ENCODE measurements at places on chromosomes 4 and X. TPM values are rescaled to one million over a fixed set of nuclear protein-coding genes. Genes with fewer than 3 reads are reported as not detected.

The KCNE5 gene
- total RNA-seq, result 0.40 TPM

The GYPA gene
- total RNA-seq, result not detected

The DLG3 gene
- 29.0 TPM for total RNA-seq

The MAD2L1 gene
- 49.3 TPM for total RNA-seq

The UBE2K gene
- 67.4 TPM for total RNA-seq

The TRPC5OS gene
- not detected for total RNA-seq

The SERTM2 gene
- not detected for total RNA-seq

The INTU gene
- total RNA-seq, result 0.06 TPM

The MTTP gene
- 0.64 TPM for total RNA-seq

- DNase-seq, result no peak
Observed at GRCh38 chr4:3331511-3332394, 38.9 kb downstream of the RGS12 start.

GRCh38 chrX:13022926-13023325, 21.5 kb downstream of the FAM9C start:
- no peak for DNase-seq

GRCh38 chr4:73525611-73526010, 44.1 kb downstream of the AFM start:
- no peak for DNase-seq

- no peak for DNase-seq
Observed at GRCh38 chr4:55871299-55871800, 17.9 kb downstream of the EXOC1 start.

DNA sequence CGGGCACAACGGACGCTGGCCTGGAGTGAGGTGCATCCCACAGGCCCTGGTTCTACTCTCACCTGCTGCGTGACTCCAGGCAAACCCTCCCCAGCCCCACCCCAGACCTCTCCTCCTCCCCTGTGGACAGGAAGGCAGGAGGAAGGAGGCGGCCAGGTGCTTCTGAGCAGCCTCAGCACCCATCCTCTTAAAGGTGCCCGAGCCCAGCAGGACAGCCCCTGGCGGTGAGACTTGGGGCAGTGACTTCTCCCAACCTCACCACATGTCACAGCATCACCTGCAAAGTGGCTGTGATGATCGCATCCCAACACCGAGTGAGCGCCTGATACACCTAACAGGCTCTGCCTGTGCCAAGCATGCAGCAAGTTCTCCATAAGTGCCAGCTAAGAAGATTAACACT, 17.1 kb upstream of the MAN2B2 start:
- no peak for DNase-seq

- peak; percentile 67 for DNase-seq
Observed at GRCh38 chrX:153669174-153669890, 4.3 kb downstream of the PNCK start.

- DNase-seq, result no peak
Observed at GRCh38 chrX:78316265-78316664, 11.1 kb downstream of the CYSLTR1 start.

DNA sequence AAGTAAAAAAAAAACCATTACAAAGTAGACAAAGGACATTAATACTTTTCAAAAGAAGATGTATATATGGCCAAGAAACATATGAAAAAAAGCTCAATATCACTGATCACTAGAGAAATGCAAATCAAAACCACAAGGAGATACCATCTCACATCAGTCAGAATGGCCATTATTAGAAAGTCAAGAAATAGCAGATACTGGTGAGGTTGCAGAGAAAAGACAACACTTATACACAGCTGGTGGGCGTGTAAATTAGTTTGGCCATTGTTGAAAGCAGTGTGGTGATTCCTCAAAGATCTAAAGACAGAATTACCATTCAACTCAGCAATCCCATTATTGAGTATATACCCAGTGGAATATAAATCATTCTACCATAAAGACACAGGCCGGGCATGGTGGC, 39.3 kb downstream of the TASL start:
- DNase-seq, result no peak

DNA sequence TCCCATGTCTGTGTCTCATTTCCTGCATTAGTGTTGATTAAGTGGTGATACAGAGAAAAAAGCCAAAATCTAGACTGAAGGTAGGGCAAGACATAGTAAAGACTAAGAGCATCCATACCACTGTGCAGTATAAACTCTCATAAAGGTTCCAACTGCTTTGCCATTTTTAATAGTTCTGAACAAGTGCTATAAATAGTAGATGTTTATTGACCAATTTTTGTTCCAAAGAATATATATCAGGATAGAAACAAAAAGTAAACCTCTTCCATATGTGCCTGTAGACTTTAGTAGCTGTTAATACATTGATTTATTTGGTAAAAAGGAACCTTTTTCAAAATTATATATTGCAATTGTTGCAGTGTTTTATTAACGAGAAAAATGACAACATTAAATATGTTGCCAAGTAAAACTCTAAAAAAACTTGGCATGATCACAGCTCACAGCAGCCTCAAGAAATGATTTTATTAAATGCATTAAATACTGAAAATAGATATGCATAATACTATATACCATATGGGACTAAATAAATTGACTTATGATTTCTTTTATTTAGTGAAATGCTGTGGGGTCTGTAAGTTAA, 22.3 kb upstream of the AASDH start:
- DNase-seq, result no peak

DNA sequence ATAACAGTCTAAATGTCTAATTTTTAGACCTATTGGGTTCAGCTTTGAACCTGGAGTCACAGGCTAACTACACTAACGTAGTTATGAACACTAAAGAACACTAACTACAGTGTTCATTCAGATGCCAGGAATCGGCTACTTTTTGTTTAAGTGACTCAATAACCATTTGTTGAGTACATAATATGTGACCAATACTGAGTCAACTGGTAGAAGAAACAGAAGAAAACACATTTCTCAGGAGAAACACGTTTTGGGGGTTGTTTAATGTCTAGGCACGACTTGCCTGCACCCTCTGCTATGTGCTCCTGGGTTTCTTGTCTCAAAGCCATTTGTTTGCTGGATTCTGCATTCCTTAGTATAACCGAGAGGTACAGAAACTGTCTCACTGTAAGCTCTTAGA, 18.6 kb upstream of the CLNK start:
- no peak for DNase-seq

- DNase-seq, result no peak
Observed at GRCh38 chr4:67499799-67500198, 45.5 kb downstream of the CENPC start.

DNA sequence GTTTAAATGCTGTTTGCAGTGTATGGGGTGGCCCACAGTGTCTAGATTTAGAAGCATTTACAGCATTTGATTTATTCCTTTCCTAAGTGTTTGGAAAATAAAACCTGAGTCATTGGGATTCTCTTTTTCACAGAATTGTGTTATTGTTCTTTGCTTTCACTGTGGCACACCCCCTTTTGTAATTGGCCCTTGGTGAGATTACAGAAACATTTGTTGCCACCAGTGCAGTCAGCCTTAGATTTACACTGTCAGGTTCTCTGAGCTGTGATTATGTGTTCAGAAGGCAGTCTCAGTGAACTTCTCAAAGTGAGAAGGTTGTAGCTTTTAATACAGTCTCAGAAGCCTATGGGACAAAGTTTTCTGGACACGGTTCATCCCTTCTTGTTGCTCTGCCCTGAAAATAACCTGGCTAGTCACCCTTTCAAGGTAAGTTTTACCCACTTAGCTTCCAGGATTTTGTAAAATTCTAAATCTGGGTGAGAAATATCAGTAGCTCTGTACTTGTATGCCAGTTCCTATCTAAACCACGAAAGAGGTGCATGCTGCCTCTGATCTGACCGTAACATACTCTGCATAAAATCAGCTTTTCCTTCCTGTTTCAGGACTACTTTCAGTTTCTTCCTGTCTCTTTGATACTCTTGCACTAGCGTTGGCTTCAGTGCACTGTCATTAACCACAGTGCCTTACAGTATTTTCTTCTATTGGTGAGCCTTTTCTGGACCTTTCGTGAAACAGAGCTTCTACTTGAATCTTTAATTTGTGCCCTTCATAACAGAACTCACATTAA, 12.6 kb downstream of the RUFY3 start:
- no peak for DNase-seq

DNA sequence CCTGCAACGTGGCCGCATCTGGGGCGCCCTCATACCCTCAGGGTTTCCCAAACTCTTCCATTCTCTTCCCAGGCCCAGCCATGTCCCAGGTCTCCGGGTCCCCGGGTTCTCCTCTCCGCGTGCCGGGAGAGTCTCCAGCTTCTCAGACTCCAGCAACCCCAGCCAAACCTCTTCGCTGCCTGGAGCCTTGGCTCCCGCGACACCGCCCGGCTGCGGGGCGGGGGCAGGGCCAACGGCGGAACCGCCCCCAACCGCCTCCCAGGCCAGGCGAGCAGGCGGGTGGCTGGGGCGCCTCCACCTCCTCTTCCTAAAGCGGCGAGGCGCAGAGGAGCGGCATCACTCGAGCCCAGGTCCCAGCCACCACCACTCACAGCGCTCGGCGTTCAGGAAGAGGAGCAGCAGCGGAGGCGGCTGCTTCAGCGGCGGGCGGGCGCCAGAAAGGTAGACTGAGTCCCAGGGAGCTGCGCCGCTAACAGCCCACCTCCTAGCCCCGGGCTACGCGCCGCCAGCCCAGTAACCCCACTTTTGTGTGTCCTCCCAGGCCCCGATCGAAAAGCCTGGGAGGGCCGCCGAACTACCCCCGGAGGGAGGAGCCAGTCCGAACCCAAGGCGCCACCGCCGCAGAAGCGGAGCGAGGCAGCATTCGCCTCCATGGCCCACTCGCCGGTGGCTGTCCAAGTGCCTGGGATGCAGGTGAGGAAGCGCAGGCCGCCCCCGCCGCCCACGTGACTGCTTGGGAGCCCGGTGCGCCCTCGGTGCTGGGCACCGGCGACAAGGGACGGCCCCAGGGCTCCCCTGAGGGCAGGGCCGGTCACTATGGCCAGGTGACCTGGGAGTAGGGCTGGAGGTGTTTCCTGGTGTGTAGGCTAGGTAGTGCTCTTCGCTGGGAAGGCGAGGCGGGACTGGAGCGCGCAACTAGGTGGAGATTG, at the start of gene STK26:
STK26 (plus strand) TSS at position 336 of the 929 bp plus-strand sequence; CDS start at position 652, 316 bp downstream.
- peak; percentile 84 for DNase-seq

DNA sequence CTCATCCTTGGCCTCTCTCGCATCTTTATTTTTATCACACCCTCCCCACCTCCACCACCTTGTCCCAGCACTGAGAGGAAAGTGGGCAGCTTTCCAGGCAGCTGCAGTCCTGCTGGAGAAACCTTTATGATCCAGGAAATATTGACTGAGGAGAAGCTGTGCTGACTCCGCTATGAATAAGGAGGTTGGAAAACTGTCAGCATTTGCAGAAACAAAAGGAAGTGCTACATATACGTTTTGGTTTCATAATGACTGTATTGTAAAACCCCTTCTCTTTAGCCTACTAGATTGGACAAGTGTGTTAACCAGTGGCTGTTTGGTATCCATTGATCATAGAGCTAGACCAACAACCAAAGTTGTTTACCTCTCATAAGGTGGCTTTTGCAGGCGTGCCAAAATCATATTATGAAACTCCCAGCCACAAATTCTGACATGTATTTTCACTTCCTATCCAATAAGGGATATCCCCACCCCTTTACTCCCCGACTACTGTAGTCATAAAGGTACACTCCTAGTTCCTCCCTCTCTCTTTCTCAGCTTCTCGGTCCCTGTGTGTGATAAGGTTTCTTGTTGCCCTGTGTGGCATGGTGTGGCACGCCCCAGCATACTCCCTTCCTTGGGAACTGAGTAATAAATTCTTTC, 88.4 kb downstream of the GPR143 start:
- no peak for DNase-seq

DNA sequence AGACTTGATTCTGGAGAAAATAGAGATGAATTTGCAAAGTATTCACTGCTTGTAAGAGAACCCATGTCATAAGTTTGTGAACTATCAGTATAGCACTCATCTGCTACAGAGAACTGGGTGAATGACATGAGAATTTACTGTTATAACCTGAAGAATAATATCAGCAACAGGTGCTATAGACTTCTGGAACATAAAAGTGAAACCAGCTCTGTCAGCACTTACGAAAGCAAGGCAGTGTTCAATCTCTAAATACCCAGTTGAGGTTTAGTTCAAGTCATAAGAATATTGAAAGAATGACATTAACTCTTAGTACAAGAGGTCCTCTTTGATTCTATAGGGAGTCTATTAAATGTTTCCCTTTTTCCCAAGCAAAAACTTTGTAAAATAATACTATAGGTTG, 232.9 kb upstream of the ANKRD50 start:
- DNase-seq, result no peak

- DNase-seq, result no peak
Observed at GRCh38 chr4:169968999-169969398, 57.2 kb downstream of the MFAP3L start.

DNA sequence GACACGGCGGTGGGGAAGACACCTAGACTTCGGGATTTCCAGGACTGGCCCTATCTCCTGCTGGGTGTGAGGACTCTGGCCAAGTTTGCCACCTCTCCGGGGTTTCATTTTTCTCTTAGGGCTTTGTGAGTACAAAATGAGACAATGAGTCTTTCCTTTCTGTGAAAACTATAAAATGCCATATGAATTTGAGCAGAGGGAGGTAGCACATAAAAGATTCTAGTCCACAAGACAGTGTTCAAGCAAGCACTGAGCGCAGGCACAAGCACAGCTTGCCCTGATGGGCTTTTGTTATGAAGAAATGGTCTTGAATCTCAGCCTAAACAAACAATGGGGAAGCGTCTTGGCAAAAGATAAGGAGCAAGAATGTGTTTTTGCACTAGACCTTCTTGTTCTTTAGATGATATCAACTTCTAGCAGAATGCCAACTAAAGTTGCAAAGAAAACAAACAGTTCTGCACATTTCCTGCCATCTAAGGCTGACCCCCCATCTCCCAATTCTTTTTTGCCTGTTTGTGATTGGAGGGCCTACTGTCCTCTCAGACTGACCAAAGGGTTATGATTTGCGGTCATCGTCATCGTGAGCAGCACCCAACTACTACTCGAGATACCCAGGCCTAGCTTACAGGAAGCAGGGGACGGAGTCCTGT, 73.0 kb upstream of the ZNF518B start:
- DNase-seq, result no peak

GRCh38 chrX:27399146-27399456, 64.0 kb downstream of the PPP4R3C start:
- DNase-seq, result no peak

DNA sequence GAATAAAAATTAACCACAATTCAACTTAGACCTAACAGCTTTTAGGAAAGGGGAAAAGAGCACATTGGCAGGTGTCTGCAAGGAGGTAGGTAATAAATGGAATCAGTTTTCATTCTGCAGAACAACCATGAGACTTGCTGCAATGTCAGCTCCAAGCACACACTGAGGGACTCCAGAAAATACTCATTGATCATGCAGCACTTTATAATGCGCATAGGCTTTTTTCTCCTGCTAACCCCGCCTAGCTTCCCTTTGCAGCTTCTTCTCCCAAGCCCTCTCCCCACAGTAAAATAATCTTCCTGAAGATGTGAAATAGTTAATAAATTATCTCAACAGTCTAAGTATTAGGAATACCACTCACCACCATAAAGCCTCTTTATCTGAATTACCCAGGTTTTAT, 36.9 kb downstream of the ANKRD17 start:
- DNase-seq, result no peak

GRCh38 chr4:107247738-107248137, 211.6 kb upstream of the DKK2 start:
- no peak for DNase-seq

DNA sequence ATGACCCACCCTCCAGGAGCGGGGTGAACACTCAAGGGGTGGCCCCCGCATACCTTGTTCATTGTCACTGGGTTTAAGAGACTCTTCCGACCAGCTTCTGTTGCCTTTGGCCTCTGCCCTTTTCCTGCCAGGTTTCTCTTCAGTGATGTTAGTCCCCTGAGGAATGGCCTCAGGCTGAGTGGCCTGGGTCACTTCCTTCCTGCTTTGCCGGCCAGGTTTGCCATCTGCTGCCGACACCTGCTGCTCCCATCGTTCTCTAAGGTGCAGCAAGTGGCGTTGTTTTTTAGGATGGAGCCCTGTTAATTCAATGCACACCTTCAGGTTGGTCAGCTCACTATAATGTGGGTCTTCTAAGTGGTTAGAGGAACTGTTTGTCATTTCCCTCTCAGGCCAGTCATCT, 34.2 kb downstream of the BCOR start:
- DNase-seq, result no peak
